ENCODE measurements at places on chromosomes 1 and 21.

DNA sequence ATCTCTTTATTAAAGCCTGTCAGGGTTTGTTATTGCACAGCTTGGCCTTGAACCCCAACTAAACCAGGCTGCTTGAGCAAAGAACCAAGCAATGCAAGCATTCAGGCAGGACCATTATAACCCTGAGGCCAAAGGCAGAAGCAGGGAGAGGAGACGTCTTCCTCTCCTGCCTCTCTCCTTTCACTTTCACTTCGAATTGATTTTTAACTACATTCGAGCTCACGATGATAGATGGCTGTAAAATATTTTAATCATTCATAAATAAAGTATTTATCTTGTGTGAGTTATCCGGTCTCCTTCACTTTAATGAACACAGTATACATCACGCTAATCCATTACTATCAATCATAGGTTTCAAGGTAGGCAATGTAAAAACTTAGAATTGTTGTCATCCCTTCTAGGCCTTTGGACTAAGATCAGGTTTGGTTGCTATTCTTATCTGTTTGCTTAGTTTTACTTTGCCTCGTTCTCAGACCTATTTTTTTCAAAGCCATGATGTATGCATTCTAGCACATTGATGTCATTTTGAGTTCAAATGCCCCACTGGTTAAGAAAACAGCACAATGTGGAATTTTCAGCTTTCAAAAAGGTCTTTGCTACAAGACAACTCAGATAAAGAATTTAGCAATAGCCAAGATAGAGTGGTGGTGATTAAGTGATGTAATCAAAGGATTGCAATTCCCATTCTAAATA lies 480.2 kb upstream of the RUNX1 start:
- DNase-seq, result no peak

DNA sequence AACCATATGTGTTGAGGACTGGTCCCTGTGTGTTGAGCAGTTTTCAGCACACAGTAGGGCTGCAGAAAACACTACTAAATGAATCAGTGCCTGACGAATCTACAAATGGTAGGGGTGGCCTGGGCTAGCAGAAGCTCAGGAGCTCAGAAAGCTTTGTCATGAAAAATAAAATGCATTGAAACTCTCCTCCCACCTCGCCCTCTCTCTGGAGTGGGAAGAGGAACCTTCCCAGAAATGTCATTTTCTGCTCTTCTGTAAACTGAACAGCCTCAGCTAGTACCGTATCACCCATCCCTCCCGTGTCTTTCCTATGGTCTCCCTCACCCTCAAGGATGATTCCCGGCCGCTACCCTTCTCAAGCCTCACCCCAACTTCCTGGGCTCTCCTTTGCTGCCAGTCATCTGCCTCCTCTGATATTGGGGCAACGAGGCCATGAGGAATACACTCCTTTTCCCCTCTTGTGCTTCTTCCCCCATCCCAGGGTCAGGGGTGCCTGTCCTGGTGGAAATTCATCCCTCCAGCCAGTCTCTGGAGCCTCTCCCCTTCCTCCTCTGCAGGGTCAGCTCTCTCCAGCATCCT lies 734.5 kb downstream of the PTPRU start:
- no peak for DNase-seq

DNA sequence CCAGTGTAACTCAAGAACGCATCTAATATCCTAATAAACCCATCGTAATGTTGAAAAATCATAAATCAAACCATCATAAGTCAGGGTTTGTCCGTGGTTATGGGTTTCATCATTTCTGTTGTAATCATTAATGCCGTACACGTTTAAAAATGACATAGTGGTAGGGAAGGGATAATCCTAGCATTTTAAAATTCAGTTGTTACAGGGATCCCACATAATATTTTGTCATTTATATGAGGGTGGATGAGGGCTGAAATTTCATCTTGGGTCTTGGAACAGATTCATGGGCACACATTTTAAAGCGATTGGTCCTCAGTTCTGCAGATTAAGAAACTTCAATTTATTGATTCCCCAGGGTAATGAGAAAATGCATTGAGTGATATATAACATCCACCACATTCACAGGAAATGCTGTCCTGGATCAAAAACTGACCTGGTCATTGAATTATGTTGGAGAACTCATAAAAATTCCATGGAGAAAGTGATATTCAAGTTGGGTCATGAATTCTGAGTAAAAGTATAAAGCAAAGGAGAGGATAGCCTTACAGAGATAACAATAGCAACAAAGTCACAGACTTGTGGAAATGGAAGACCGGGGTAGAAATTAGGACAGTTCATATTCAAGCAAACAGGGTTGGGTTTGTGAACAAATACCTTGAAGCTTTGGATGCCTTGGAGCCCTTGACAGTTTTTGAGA lies 1527.3 kb upstream of the TPTE start:
- DNase-seq, result no peak

- DNase-seq, result no peak
Measured at GRCh38 chr1:96741335-96741734, 19.8 kb downstream of the PTBP2 start.

DNA sequence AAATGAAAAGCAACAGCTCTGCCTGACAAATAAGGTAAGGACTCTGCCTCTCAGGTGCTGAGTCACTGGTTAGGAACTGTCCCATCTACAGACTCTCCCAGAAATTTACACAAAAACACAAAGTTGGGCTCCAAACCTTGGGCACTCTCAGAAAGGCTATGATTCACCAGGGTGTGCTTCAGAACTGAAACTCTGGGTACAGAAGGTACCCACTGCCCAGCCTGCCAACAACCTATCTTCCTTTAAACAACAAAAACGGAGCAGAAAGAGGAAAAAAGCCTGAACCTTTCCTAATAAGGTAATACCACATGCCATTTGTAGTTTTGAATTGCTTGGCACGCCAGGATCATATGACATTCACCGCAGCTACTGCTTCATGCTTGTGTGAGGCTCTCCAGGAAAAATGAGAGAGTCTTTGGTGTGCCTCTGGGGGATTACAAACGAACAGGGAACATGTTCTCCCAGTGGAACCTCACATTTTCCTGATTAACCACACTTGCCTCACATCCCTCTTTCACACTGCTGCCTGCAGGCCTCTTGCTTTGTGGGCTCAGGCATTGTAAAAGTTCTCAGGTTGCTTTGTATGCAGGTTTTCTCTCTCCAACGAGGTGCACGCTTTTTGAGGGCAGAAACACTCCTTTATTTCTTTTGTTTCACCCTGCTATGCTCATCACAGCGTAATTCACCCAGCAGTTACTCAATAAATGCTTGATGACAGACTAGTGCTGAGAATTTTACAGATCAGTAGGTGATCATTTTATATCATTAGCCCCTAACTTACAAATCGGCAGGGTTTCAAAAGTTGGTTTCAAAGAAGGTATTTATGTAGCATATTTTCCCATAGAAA lies 65.1 kb downstream of the GADD45A start:
- DNase-seq, result no peak

GRCh38 chr1:151829352-151830046 lies 2.1 kb downstream of the RORC start:
- no peak for DNase-seq

GRCh38 chr1:44515416-44515815 lies 110.4 kb downstream of the RNF220 start:
- no peak for DNase-seq

DNA sequence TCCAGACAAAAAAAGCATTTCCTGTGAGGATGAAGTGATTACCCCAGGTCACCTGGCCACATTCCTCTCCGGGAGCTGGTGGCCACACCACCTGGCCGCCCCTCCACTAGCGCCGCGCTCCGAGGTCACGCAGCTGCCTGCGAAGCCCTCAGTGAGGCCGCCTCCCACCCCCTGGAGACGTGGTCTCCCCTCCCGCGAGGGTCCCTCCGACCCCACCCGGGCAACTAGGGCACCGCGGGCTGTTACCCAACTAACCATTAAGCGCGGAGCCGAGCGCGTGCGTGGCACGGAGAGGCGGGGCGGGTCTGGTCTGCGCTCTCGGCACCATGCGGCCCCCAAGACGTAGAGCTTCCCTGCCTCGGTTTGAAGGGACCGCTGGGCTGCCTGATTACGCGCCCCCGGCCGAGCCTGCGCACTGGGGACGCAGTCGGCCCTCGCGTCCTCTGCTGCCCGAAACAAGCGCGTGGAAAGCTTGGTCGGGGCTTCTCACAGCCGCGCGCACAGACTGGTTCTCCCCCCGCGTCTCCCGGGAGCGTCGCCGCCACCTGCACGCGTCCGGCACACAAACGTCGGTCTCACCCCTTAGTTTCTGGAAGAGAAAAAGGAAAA lies 106.5 kb downstream of the SLC16A1 start:
- DNase-seq, result peak; percentile 40

DNA sequence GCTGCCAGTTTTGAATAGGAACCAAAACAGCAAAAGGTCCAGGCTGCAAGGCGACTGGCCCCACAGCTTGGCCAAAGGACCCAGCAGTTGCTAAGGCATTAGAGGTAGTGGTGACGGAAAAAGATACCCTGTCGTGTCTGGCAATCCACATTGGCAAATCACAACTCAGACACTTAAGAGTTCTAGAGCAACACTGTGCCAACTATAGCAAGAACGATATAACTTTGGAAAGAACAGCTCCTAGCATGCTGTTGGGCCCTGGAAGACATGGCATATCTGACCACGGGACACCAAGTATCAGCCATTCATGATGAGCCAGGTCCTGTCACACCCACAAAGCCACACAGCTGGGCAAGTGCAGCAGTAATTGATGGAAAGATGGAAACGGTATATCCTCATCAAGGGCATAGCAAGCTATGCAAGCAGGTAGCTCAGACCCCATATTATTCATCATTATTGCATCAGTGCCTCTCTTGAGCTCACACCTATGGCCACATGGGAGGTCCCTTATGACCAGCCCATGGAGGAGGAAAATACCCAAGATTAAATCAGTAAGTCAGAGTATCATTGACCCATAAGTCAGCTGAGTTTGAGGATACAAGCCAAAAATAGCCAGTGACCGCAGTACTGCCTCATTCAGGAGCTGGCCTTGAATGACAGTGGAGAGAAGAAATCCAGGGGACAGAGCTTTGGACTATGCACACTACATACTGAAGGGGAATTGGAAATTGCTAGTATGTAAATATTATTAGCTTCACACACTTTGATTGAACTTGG lies 221.2 kb downstream of the SETD4 start:
- DNase-seq, result no peak

GRCh38 chr1:95282518-95282895 lies 48.5 kb downstream of the RWDD3 start:
- DNase-seq, result no peak

DNA sequence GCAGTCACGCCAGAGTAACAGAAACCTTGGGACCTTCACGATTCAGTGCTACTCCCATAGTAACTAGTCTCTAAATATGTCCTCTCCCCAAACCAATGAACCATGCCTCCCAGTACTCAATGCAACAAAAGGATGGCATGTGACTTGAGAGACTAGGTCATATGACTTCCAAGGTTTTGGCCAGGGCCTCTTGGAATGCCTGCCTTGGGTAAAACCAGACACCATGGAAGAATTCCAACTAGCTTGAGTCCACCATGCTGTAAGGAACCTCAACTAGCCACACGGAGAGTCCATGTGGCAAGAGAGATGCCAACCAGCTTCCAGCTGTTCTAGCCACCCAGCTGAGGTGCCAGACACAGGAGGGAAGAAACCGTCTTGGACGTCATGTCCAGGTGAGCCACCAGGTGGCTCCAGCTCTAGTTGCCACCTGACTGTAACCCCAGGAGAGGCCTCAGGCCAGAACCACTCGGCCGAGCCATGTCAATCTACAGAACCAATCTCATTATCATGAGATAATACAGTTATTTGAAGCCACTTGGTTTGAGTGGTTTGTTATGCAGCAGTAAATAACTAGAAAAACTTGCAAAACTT lies 115.0 kb downstream of the SYF2 start:
- no peak for DNase-seq

GRCh38 chr21:16243396-16243795 lies 513.6 kb downstream of the USP25 start:
- no peak for DNase-seq

- no peak for DNase-seq
Measured at GRCh38 chr1:6280761-6281451, 20.0 kb upstream of the GPR153 start.

DNA sequence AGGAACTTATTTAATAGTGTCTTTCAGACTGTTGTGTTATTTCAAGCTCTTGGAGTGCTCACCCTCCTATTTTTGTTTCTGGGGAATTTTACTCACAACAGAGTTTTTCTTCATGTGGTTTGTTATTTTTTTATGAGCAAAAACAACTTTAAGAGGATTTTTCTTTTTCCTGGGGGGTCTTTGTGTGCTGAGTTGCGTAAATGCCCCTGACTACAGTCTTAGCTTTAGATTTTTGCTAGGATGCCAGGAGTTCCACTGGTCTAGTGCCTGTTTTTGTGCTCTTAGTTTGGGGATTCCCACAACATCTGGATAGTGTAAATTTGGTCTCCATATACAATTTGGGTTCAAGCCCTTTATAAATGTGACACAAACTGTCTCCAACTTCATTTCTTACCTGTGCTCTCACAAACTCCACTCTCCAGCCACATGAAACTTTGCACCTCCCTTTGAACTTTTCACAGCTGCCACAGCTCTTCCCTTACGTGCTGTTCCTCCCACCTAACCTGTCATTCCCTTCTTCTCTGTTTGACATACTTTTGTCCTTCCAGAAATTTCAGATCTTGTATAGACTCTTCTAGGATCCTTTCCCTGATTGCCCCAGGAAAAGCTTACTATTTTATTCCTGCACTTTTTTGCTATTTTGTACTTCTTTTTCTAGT lies 180.2 kb downstream of the CRB1 start:
- DNase-seq, result no peak

DNA sequence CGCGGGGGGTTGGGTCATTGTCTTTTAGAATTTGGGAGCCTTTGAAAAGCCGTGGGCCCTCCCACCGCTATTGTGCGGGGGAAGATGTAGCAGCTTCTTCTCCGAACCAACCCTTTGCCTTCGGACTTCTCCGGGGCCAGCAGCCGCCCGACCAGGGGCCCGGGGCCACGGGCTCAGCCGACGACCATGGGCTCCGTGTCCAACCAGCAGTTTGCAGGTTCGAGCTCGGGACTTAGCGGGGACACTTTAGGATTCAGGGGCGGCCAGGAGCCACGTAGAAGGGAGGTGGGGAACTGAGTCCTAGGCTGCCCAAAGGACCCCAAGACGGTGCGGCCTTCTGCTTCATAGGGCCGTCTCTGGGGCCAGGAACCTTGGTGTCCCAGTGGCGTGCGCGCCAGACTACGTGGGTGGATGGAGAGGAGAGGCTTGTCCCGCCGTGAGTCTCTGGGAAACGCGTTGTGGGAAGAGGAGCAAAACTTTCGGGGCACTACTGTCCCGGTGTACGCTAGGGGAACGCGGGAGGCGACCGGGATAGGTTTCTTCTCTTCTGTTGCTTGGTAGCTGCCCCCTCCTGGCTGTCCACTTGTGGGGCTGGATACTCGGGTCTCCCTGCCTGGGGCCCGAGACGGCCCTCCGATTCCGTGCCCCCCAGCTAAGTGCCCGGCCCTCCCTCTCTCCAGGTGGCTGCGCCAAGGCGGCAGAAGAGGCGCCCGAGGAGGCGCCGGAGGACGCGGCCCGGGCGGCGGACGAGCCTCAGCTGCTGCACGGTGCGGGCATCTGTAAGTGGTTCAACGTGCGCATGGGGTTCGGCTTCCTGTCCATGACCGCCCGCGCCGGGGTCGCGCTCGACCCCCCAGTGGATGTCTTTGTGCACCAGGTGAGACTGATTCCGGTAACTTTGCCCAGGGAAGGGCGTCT lies at the start of gene LIN28A:
Gene LIN28A, plus strand, starts transcription at position 112 of the 918 bp plus-strand sequence. Its CDS starts 75 bp downstream, at position 187.
- no peak for DNase-seq
